ENCODE measurements at places on chromosomes 4 and X.

GRCh38 chr4:141213550-141213991 is 7.1 kb upstream of the ZNF330 start:
- DNase-seq = no peak

DNA sequence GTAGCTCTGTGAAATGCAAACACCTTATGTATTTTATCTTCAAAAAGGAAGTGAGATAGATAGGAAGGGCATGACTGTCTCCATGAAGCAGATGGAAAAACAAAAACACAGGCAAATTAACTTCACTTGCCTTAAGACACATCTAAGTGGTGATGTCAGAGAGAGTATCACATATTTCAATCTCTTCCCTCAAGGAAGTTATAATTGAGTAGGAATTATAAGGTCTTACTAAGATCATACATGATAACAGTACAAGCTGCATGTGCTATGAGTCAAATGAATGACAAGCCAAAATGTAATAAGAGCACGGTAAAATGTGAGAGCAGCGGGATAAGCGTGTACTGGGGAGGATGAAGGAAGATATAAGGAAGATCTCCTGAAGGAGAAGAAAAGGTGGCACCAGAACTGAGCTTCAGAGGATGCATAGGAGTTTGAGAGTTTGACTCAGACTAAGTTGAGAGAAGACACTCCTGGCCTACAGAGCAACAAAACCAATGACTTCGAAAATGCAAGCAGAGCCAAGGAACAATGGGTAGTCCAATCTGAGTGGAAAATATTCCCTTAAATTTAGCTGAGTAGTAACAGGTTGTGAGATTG is 43.3 kb upstream of the GALNT7 start:
- no peak for DNase-seq

GRCh38 chr4:123731035-123731434 is 334.4 kb downstream of the SPRY1 start:
- no peak for DNase-seq

DNA sequence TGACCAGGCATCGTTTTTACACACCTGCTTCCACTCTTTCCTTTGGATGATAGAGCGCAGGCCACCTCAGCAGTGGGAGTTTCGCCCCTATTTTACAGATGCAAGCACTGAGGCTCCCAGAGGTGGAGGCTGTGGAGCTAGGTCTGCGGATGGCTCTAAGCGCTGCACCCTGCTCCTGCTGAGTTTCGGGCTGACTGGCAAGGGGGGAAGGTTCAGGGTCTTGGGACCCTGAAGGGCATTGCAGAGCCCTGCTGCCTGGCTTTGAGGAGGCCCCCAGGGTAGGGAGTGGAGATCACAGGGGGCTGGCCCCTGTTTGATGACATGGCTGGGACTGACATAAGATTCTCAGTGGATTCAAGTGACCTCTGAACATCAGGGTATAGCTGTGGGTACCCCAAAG is 62.8 kb upstream of the NKX1-1 start:
- no peak for DNase-seq

DNA sequence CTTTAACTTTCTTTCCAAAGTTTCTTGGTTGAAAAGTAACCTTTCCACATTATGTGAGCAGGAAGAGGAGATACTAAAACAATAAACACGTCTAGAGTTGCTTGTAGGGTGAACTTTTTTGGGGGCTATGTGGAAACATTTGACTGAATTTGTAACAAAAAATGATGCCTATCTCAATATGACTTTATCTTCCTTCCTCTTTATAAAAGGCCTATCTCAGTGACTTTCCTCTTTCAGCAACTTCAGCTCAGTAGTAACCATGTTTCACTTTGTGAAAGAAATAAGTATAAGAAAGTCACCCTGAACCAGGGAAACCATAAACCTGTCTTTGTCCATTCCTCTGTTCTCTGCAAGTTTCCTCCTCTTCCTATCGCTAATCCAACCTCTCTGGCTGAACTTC is 124.7 kb upstream of the TMEM164 start:
- no peak for DNase-seq

- no peak for DNase-seq
Observed at GRCh38 chrX:150872773-150873336, 25.6 kb downstream of the CD99L2 start.

DNA sequence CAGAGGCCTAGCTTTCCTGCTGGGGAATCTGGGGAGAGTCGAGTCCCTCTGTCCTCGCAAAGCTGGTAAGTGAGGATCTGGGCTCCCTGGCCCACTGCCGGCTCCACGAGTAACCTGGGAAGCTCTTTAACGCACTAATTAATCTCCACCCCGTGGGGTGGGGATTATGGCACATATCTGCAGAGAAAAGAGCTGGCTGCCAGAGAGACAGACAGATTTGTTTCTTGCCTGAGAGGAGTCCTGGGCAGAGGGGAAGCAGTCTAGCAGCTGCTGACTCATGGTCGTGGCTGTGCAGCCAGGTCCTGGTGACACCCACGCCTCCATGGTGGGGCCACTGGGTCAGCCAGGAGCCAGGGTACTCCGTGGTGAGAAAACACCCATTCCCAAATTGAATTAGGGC is 14.0 kb downstream of the SORCS2 start:
- DNase-seq = no peak

GRCh38 chr4:60992037-60992436 is 208.1 kb upstream of the ADGRL3 start:
- DNase-seq = no peak

DNA sequence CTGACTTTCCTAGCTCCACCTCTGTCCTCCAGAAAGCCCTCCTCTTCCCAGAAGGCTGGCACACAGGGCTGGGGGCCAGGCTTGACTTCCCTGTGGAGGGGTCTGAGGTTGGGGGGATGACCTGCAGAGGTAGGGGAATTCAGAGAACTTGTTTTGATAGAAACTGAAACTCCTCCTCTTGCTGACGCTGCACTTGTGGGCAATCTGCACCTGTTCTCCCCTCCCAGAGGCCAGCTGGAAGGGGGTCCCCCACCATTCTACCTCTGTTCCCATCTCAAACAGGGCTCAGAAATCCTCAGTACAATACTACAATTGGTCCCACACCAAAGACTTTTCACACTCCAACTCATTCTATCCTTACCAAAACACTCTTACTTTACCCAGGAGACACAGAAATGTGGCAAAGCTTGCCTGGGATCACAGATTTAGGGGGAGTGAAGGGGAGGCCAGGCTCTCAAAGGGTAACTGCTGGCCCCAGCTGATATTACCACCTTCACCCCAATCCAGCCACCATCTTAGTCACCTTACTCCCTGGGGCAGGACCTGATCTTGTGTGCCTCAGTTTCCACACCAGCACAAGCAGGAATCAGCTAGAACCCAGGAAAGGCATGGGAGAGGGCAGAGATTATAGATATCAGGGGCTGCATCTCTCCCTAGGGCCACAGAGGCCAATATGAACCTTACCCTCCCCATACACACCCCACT is 18.5 kb downstream of the OTUD5 start:
- peak; percentile 48 for DNase-seq

DNA sequence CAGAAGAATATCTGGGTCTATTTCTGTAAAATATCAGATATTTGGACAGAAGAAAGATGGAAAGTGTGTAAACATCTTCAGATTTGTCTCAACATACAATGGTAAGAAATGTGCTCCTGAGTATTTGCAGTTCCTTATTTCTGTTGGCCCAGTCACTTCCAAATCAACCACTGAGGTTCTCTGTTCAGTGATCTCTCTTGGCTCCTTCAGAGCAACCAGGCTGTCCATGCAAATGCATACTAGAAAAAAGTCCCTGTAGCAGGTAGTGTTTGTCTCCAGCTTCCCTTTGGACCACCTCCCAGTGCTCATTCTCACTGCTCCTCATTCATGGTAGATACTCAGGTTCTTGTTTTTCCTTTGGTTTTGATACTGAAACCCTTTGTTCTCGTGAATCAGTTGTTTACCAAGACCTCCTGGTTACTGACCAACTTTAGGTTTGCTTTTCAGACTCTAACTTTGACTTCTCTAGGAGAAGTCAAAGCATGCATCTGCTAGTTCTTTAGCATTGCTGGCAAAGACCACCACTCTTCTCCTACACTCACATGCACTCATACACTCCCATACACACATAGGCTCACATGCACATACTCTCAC is 28.8 kb downstream of the ASIC5 start:
- no peak for DNase-seq

- DNase-seq = no peak
Observed at GRCh38 chrX:9560219-9560618, 95.4 kb downstream of the TBL1X start.

- no peak for DNase-seq
Observed at GRCh38 chrX:83984961-83985360, 124.0 kb downstream of the CYLC1 start.

DNA sequence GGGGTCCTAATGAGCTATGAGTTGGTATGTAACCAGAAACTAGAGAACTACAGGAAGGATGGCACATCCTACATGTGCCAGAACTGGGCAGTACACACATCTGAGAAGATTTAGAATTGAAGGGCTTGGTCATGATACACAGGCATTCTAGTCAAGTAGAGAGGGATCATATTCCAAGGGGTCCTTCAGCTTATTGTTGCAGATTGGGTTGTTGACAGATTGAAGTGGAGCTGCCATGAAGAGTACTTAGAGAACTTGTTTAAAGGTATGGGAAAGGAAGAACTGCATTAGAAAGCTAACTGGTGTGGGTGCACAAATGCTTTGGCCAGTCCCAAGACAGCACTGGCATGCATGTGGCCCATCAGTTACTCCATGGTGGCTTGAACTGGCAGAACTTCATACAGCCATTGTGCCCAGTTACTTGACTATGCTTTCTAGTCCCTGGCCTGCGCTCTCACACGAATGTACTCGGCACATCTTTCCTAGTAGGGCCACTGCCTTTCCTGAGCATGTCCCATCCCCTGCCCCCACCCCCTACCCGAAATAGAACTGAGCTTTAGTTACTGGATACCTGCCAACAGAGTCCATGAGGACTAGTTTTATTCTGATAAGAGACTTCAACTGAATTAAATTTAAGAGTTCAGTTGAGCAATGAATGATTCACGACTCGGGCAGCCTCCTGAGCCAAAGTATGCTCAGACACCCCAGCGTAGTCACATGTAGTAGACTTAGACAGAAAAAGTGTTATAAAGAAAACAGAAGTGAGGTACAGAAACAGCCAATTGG is 64.0 kb downstream of the CCNG2 start:
- no peak for DNase-seq

DNA sequence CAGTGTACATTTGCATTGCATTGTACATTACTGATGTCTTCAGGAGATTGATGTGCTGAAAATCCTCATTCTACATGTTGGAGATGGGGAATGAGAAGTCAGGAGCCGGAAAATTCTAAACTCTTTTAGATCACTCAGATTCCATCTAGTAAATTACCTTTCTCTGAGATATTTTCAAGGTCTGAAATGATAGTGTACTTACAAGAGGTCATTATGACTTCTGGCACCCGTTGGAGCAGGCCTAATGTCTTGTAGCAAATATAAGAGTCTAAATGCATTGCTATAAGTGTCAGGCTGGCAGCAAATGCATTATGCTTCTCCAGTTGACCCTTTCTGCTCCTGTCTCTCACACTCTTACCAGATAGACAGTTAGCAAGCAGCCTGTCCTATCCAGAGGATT is 692.8 kb downstream of the GRID2 start:
- no peak for DNase-seq

- DNase-seq = no peak
Observed at GRCh38 chr4:7897811-7898210, 41.9 kb downstream of the AFAP1 start.

DNA sequence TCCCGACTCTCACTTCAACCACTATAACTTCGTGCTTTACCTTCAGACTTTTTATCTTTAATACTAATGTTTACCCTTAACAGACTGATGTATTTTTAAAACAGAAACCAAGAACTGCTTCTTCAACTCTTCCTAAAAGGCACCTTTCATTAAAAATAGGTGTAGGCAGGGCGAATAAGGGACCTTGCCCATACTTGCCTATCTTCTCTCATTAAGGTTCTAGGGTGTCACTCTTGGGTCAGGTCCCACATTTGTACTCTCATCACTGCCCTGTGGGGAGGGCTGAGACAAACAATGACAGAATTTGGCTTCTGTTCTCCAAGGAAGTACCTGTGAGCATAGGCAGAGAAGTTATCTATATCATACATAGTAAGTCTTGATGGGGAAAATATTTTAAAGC is 69.7 kb downstream of the ANKRD50 start:
- no peak for DNase-seq

- DNase-seq = no peak
Observed at GRCh38 chr4:124432500-124432899, 280.0 kb downstream of the ANKRD50 start.

DNA sequence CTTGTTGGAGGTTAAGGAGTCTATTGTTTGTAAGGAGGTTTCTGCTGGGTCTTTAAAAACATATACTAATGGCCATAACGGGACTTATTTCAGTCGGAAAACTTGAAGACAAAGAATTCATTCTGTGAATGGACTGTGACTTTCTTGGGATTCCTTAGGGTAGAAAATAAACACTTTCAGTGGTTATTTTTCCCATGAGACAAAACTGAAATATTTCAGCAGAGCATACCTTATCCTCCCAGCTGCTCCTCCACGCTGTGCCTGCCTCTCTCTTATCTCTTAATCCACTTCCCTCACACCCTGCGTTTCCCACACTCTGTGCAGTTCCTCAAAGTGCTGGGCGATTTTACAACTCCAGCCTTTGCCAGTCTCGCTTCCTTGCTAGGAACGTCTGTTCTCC is 47.1 kb upstream of the SORBS2 start:
- no peak for DNase-seq

GRCh38 chr4:55725057-55725456 is 89.0 kb upstream of the NMU start:
- DNase-seq = no peak

DNA sequence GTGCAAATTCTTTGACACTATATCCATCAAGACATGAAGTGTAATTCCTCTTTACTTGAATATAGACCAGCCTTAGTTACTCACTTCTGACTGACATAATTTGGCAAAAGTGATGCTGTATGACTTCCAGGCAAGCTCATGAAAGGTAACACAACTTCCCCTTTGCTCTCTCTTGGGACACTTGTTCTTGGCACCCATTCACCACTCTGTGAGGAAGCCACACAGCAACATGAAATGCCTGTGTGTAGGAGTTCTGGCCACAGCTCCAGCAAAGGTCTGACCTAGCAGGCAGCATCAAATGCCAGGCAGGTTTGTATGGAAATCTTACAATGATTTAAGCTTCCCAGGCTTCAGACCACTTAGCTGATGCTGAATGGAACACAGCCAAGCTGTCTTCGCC is 280.3 kb downstream of the PDHA2 start:
- DNase-seq = no peak

GRCh38 chr4:55733932-55734331 is 85.7 kb upstream of the EXOC1L start:
- DNase-seq = no peak

DNA sequence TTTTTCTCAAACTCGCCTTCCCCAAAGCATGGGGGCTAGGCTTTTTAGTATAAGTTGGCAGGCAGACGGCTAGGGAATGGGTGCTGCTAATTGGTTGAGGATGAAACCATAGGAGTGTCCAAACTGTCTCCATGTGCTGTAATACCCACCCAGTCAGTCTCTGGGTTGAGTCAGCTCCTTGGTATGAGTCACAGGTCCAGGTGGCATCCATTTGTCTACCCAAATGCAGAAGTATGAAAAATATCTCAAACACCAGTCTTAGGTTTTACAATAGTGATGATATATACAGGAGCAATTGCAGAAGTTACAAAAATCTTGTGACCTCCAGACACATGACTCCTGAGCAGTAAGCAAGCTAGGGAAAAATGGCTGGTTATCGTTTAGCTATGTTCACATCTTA is 27.4 kb upstream of the CCSER1 start:
- DNase-seq = no peak

- DNase-seq = no peak
Observed at GRCh38 chrX:19839770-19840254, 47.6 kb downstream of the SH3KBP1 start.
